ENCODE measurements at places on chromosomes 3 and 15.

DNA sequence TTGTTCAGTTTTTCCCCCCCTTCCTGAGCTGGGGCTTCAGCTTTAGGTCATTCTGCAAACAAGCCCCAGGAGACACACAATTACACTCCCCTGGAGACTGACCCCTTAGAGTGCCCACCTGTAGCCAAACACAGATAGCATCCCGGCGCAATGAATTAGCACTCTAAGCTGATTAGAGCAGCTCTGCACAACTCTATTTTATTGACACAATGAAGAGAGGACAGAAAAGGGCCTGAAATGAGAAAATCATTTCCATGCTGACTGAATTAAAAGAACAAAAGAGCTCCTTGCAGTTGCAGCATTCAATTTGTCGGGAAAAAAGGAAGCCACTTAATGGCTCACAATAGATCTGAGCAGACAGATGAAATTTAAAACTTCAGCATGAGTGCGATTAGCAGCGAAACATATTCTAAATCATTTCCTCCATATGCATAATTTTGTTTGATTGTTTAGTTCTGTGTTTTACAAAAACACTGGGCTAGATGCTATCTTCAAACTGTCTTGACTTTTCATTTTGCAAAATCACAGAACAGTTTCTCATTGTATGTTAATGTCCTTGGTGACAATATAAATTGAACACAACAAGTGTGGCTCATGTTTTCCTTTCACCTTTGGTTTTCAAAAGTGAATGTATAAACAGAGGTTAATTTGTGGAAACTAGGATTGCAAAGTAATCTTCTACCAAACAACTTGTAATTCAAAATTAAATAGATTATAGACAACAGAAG, 308.6 kb downstream of the MECOM start:
- DNase-seq = no peak

DNA sequence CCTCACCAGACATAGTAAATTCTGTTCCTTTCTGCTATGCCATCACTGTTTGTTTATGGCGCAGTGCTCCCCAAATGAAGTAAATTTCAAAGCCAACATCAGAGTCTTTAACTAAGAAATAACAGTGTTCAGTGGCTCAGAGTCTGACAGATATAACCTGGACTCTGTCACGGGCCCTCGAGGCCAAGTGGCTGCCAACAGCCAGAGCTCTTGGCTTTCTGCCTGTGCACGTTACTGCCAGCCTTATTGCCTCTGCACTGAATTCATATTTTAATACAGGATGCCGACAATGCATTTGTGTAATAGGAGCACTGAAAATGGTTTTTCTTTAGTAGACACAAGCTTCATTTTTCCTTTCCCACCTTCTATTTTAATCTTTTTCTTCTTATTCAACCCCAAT, 219.9 kb downstream of the NLGN1 start:
- no peak for DNase-seq

- peak; percentile 42 for DNase-seq
Observed at GRCh38 chr3:194971965-194972364, 286.3 kb downstream of the FAM43A start.

DNA sequence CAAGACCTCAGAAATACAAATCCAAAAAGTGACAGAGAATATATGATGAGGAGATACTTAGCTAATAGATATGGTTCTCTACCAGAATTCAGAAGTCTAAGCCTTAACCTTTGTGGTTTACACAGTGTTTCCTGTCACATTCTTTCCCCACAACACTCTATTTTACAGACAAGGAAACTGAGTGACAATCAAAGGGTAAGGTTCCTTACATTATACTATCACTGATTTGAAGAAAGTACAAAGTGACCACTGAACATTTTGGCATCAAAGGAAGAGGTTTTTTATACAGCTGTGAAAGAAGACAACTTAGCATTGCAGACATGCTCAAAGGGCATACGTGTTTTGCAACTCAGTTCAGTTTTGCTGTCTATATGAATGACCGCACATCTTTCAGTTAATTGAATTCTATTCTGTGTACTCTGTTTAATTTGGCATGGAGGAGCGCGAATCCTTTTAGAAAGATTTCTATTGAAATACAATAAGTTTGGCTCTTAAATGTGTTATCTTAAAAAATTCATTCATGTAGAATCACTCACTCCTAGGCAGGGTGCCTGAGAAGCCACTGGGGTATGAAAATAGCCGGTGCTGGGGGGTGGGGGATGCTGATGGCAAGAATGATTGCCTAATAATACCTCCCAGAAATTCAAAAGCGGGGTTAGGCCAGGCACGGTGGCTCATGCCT, 66.5 kb upstream of the SKOR1 start:
- no peak for DNase-seq

- DNase-seq = no peak
Observed at GRCh38 chr3:181457756-181458155, 254.0 kb upstream of the SOX2 start.

GRCh38 chr3:57298041-57298440, 5.6 kb upstream of the ASB14 start:
- no peak for DNase-seq

- DNase-seq = no peak
Observed at GRCh38 chr3:197495499-197495898, 60.3 kb downstream of the BDH1 start.

GRCh38 chr15:48865370-48866079, 12.4 kb upstream of the EID1 start:
- no peak for DNase-seq

DNA sequence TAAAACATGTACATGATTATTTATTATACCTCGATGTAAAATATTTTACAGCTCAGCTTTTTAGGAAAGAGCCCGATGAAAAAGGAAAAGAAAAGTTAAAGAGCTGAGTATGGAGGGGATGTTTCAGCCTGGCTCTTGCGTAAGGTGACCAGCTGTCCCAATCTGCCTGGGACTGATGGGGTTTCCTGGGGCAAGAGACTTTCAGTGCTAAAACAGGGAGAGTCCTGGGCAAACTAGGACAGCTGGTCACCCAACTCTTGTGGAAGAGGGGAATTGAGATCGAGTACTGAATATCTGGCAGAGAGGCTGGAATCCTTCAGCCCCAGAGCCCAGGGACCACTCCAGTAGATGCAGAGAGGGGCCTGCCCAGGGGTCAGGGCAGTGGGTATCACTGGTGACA, 21.0 kb downstream of the DUOX2 start:
- no peak for DNase-seq

DNA sequence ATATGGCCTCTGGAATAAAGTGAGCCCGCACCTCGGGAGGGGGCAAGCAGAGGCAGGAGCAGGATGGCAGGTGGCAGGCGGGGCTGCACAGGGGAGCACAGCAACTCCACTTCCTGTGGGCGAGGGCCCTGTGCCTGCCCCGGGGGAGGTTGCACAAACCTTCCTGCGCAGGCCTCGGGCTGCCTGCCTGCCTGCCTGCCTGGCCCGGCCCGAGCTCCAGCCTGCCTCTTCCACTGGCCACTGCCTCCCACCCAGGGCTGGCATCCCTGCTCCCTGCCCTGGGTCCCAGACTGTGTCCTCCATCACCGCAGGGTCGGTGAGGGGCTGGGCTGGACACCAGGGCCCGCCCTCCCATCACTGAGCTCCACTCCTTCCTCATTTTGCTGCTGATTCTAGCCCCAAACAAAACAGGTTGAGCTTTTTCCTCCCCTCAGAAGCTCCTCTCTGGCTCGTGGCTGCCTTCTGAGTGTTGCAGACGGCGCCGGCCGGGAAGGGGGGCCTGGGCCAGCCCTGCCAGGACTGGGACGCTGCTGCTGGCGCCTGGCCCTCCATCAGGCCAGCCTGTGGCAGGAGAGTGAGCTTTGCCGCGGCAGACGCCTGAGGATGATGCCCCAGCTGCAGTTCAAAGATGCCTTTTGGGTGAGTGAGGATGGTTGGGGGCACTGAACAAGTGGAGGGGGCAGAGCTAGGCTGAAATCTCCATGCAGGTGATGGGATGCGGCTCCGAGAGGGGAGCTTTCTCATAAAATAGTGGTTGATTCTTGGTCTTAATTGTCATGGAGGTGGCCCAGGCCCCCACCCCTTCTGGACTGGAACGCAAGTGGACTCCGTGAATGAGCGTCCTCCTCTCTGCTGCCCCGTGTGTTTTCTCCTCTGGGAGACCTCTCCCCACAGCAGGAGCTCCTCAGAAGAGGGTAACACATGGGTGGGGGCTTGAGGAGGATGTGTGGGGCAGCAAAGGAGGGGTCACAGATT, at the start of gene PSTPIP1:
TSS of gene PSTPIP1 (plus strand) at position 156 of the 975 bp plus-strand sequence. CDS start at position 604, 448 bp downstream.
- no peak for DNase-seq

DNA sequence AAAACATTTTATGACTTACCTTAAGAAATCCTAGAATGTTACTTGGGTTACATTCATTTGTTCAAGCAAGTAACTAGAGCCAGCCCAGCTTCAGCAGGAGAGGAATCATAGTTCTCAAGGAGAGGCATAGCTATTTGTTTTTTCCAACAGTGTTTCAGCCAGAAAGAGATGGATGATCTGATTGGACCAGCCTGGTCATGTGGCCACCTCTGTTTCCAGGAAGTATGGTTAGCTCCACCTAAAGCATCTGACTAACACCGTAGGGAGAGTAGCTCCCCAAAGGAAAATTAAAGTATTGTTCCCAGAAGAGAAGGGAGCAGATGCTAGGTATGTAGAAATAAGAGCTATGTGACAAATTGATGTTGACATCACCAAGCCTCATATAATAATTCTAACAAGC, 417.1 kb downstream of the TAFA4 start:
- DNase-seq = no peak

GRCh38 chr15:101637919-101638318, 14.3 kb downstream of the TM2D3 start:
- DNase-seq = no peak

DNA sequence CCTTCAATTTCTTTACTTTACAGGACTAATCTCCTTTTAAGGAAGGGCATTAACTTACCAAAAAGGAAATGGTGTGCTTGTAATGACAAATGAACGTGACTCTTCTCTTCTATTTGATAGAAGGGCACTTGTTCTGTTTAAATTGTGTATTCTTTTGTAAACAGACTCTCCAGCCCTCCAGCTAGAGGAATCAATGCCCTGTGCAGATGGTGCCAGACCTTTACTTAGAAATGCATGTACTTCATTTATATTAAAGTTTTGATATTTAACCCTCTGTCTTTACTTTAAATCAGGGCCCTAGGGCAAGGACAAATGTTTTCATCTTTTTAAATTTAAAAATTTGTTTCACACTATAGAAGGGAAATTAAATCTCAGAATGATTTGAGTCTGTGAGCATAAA, 355.1 kb downstream of the GBE1 start:
- DNase-seq = no peak

- DNase-seq = no peak
Observed at GRCh38 chr15:48636511-48636910, 9.0 kb downstream of the FBN1 start.

DNA sequence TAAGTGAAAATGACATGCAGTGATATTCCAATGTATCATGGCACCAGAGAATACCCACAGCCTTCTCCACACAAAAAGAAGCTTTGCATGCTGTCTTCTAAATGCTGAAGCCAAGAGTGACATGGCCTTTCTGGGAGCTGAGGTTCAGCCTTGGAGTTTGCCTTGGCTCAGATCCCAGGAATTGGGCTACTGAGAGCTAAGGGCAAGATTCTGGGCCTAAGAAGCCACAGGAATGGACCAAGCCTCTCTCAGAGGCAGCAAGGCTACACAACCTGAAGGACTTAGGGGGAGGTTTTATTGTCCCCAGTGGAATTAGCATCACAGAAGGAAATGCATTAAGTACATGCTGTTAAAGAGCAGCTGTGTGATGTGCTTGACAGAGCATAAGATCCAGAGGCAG, 1078.5 kb downstream of the TUSC7 start:
- no peak for DNase-seq

- DNase-seq = no peak
Observed at GRCh38 chr3:23455084-23455483, 252.0 kb downstream of the UBE2E2 start.

GRCh38 chr3:133377396-133377795, 22.5 kb upstream of the BFSP2 start:
- DNase-seq = no peak

GRCh38 chr3:104598848-104599511, 767.7 kb upstream of the ALCAM start:
- no peak for DNase-seq

GRCh38 chr3:138479438-138479863, 45.0 kb downstream of the ESYT3 start:
- no peak for DNase-seq

DNA sequence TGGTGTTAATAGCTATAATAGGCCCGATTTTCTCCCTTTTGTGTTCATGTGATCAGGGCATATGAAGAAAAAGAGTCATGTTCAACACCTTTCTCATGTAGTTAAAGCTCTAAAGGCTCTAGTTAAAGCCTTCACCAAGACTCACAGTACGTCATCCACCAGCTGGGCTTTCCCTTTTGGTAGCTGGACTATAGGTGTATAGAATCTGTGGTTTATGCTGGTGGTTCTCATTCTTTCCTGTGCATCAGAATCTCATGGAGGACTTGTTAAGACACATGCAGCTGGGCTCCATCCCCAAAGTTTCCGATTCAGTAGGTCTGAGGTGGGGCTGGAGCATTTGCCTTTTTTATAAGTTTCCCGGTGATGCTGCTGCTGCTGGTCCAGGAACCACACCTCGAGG, 31.0 kb downstream of the CFAP91 start:
- DNase-seq = no peak

GRCh38 chr3:52682016-52682415, 3.7 kb downstream of the PBRM1 start:
- no peak for DNase-seq

GRCh38 chr3:49937090-49937489, 2.9 kb upstream of the RBM6 start:
- no peak for DNase-seq

- no peak for DNase-seq
Observed at GRCh38 chr15:25946241-25946805, 83.2 kb upstream of the ATP10A start.

DNA sequence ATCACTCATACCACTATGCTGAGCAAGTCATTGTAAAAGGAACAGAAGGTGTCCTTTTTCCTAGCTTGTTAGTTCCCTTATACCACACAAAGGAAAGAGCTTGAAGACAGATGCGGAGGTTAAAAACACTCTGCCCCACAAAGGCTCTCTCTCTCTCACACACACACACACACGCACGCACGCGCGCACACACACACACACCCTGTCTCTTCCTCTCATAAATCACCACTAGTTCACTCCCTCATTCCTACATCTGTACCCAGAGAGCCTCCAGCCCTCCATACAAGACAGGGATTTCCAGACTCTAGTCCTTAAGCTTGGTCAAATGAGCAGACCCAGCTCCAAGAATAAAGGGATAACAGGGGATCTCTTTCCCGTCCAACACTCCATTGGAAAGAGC, 120.1 kb upstream of the THBS1 start:
- no peak for DNase-seq

- DNase-seq = no peak
Observed at GRCh38 chr3:104447681-104448080, 919.0 kb upstream of the ALCAM start.

Measured in right atrium auricular region (tissue), 2 donors.